ENCODE measurements at places on chromosomes 7 and 10. TPM values are rescaled to one million over a fixed set of nuclear protein-coding genes. Genes with fewer than 3 reads are reported as not detected.

GRCh38 chr7:157805713-157806112, 468.9 kb downstream of the DNAJB6 start:
- no peak for DNase-seq

DNA sequence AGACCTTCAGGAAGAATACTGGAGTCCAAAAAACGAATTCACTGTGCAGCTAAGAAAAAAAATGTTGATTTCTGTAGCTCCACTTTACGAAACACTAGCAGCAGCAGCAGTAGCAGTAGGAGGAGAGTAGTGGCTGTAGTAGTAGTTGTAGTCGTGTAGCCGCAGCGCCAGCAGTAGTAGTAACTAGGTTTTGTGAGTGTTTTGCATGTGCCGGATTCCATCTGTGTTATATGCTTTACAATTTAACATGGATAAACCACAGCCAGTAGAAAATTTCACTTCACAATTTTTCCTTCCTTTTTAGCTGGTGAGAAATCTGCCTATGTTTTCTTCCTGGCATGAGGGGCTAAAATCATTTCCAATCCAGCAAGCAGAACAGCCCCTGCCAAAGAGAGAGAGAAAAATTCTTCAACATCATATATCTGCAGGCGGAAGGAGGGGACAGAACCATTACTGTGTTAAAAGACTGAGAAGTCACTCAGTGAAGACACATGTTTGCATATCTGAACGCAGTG, 148.4 kb upstream of the C7orf33 start:
- DNase-seq: no peak

DNA sequence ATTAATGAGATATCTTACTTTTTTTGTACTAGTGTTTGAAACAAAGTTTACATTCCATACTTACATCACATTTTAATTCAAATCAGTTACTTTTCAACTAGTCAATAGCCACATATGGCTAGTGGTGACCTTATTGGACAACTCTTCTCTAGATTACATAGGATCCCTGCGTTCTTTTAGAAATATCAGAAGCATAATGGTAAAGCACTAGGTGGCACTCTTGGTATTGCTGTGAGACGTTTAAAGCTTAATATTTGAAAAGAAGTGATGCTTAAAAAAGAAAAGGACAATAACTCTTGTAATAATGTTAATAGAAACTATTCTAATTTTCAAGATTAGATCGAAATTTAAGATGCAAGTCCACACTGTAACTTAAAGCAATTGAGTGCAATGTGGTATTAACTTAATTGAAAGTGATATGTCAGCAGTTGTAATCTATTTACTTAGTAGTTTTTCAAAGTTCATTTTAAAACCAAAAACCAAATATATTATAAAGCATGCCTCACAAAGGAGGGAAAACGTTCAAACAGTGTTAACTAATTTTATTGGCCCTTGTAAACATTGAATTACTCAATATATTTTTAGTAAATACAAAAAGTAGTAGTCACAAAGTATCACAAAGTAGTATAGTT, 339.1 kb downstream of the ATRNL1 start:
- no peak for DNase-seq

DNA sequence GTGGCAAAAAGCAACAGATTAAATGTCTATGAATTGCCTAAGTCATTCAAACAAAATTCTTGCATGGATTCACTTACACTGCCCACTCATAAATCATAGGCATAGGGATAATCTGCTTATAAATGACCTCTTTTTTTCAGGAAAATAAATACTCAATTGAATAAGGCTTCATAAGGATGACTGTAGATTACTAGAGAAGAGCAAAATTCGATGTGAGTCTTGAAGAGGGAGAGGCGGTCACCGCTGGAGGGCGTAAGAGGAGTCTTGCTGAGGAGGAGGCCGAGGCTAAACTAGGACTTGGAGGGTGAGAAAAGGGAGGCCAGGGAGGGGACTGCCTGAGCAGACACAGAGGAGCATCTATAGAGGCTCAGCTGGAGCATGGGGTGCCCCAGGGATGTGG, 135.4 kb upstream of the RSU1 start:
- no peak for DNase-seq

The POLR2J gene
- 6.9 TPM for total RNA-seq
